Effector memory CD4-positive, alpha-beta T cell (primary cell): ENCODE measurements at places on chromosomes 5 and 9.

GRCh38 chr5:51347704-51348103 is 35.5 kb upstream of the ISL1 start:
- no peak for DNase-seq

DNA sequence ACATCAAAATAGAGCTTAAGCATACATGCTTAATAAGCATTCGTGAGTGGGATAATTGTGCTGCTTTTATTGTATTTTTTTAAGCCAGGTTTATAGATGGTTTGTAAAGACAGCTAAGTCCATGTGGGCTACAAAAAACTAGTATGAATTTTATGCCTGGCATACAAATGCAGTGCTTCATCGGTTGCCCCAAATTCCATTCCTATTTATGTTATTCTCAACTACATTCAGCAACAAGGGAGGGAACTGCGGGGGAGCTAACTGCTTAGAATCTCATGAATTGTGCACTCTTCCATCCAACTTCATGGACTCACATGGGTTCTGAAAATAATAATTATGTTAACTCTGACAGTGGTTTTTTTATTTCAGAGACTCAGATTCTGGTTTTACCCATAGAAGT is 199.2 kb downstream of the FAM170A start:
- no peak for DNase-seq

- no peak for DNase-seq
Measured at GRCh38 chr9:36781533-36781932, 208.8 kb downstream of the MELK start.

DNA sequence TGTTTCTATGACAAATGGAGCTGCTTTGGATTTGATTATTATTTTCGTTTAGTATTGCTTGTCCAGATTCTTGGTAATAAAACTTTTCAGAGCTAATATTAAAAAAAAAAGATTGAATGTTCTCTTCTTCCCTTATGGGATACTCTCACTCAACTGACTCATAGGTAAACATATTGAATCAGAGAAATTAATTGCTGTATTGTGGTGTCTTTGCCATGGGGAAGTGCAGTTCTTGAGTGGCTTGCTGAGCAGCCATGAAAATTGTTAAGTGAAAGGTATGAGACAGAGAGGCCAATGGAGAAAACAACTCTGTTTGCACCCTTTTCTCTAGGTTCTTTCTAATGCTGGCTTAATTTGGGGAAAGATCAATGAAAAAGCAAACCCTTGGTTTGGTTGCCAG is 149.9 kb upstream of the HMHB1 start:
- DNase-seq: no peak

- DNase-seq: no peak
Measured at GRCh38 chr5:109412981-109413402, 3.2 kb upstream of the PJA2 start.
